DMS 273 treated with DMSO at 0.1 percent for 48 hours (cell line): ENCODE measurements at places on chromosomes 13 and 19.

GRCh38 chr19:10384580-10384979, 4.2 kb upstream of the TYK2 start:
- no peak for DNase-seq

- DNase-seq = no peak
These were observed 223.8 kb downstream of the TDRD3 start for GRCh38 chr13:60620611-60621395.

DNA sequence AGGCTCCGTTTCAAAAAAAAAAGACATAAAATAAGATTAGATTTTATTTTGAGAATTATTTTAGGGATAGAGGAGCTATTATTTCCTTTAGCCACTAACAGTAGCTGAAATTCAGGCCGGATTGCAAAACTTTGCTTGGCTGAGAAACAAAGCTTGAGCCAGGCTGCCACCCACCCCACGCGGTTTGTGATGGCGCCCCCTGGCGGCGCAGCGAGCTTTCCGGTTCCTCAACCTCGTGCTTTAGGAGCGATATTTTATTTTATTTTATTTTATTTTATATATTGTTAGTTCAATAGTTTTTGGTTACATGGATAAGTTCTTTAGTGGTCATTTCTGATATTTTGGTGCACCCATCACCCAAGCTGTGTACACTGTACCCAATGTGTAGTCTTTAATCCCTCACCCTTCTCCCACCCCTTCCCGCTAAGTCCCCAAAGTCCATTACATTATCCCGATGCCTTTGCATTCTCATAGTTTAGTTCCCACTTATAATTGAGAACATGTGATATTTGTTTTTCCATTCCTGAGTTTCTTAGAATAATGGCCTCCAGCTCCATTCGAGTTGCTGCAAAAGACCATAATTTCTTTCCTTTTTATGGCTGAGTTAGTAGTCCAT, 19.8 kb upstream of the CEACAM4 start:
- DNase-seq = no peak

DNA sequence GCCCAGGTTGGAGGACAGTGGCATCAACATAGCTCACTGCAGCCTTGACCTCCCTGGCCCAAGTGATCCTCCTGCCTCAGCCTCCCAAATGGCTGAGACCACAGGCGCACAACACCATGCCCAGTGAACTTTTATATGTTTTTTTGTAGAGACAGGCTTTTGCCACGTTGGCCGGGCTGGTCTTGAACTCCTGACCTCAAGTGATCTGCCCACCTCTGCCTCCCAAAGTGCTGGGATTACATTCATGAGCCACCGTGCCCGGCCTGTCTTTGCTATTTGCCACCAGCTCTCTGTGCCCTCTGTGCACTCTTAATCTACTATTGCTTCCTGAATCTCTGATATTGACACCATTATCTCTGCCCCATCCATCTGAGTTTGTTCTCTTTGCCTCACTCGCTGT, 34.3 kb upstream of the LRRC4B start:
- no peak for DNase-seq

DNA sequence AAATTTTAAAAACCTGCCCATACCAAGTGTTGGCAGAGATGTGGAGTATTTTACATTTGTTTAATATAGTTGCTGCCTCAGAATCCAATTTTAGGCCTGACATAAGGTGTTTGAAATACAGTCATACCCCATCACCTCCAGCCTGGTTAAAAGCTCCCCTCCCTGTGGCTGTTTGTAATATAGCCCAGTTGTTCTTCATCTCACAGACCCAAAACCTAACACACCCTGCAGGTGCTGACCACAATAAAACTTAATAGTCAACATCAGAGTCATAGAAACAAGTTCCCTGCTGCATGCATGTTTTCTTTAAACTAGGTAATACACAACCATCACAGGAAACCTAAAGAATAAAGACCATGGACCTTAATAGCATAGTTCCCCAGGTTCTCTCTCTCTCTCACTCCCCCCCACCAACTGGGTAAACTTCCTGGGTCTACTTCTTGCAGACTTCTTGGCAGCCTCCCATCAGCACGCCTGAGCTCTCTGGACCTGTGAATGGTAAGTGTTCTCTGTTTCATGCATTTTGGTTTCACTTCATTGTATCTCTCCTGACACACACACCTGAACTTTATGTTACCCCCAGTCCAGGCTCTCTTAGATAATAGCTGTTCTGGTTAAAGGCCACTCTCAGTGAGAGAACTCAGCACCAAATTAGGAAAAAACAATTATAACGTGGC, 1369.9 kb downstream of the EFNB2 start:
- no peak for DNase-seq

DNA sequence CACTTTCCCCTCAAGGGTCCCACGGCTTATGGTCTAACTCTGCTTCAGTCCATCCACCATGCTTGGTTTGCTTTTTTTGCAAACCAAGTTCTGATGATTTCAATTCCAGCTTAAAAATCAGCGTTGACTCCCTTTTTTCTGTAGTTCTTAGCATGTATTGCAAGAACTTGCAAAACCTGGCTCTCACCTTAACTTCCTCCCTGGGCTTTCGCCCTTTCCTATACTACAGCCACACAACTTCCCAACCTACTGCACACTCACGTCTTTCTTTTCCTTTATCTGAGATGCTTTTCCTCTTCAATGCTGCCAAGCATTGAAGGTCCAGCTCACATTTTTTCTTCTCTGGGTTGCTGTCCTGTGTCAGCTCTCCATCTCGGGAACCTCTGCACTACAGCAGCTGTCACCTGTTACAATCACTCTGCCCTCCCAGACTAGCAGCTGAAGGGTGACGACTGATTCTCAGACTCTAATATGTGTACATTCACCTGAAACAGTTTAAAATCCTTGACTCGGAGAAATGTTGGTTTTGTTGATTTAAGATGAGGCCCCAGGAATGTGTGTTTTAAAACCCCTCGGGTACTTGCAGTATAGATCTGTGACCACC, 143.7 kb downstream of the FREM2 start:
- no peak for DNase-seq

DNA sequence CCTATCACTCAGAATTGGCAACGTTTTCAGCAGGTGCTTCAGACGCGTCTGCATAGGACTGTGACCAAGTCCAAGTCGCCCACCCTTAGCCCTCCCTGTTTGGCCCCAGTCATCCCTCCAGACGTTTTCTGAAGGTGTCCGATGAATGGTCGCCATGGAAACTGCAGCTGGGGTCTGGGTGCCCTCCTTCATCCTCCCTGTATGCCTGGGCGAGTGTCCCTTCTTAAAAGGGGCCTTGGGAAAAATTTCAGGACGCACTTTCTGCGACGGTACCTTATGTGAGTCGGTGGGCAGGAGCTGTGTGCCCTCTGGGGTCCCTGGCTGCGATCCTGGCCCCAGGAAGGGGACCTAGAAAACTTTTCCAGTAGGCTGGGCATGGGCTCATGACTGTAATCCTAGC, 25.1 kb downstream of the MAN2B1 start:
- no peak for DNase-seq

GRCh38 chr13:32022311-32022710, 9.3 kb upstream of the FRY start:
- DNase-seq = no peak

GRCh38 chr19:927780-928401, 2.1 kb downstream of the ARID3A start:
- no peak for DNase-seq

DNA sequence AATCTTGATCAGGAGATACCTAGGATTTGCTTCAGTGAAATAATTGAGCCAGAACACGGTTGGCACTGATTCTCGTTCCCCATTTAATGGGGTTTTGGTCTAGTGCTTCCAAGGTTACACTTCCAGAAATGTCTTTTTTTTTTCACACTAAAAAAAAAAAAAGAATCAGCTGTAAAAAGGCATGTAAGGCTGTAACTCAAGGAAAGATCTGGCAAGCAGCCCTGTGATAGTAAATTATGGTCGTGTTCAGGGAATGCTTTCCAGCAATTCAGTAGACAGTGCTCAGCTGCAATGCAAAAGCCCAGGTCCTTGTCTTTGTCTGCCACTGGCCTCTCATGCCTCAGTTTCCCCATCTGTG, 27.2 kb upstream of the NDUFS7 start:
- no peak for DNase-seq

DNA sequence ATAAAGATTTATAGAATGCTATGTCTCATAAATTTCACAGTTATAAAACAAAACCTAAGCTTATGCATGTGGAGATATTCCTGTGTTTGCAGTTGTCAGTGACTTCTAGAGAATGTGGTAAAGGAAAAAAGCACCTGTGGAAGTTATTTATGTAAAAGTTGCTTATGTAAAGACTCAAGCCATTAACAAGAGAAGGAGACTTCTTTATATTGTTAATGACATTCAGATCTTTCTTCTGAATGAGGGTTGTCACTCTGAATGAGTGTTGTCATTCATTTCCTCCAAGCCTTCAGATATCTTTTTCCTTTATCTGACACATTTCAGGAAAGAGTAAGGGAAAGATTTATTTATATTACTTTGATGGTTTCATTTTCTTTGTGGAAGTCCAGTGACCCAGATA, 202.6 kb downstream of the TM9SF2 start:
- no peak for DNase-seq

DNA sequence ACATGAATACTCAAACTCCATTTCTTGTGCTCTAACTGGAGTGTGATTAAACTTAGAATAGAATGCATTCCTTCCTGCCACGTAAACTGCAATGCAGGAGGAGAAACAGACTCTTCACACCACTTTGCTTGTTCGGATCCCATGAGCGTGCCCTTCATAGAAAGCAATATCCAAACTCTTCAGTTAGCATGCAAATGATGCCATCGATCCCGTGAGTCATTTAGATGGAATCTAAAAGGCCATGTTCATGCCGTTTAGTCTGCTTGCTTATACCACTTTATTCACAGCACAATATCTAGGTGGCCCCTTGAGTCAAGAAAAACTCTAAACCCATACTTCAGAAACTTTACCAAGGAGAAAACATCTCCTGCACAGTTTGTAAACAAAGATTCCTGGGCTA, 225.8 kb downstream of the OXGR1 start:
- no peak for DNase-seq

DNA sequence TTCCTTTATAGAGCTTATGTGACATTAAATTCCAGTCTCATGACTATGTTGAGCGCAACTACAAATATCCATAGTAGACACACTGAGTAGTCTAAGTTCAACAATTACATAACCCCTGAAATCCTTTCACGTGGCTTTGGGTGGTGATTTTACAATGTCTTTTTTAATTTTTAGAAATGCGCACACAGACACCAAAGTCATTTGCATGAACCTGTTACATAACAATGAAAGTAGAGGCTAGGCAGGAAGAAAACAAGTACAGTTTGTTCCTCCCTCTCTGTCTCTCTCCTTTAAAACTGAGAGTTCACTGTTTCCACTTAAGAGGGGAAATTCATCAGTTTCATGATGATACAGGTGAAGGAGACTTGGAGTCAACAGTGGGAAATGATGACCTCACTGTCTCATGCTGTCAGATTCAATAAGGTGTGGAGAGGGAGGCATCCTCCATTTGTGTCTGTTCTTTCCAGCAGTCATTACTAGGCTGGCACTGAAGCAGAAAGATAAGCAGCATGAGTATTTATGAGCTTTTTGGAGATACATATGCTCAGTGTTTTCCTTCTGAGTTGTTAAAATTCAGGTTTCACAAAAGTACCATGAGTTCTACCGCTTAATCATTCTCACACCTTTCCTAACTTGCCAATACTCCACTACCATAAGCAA, 201.8 kb downstream of the LHFPL6 start:
- no peak for DNase-seq

GRCh38 chr19:7883105-7883504, 5.2 kb upstream of the LRRC8E start:
- no peak for DNase-seq

- peak; percentile 61 for DNase-seq
These were observed 13.6 kb downstream of the IER2 start for GRCh38 chr19:13163609-13164342.

DNA sequence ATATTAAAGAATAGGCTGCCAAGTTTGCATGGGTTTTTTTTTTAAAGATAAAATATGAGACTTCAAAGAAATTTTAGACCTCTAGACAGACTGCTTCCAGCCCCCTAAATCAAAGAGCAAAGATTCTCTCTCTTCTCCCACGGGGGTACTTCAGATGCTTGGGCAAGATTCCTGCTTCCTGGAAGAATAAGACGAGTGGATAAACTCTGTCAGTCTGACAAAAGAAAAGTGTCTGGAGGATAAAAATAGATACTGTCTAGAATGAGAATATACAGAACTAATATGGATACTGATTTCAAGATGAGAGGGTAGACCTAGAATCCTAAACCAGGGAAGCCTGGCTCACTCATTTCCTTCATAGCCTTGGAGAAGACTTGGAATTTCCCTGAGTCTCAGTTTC, 435.1 kb downstream of the FOXO1 start:
- no peak for DNase-seq

- DNase-seq = no peak
These were observed 637.0 kb upstream of the SLC10A2 start for GRCh38 chr13:103703246-103703645.

DNA sequence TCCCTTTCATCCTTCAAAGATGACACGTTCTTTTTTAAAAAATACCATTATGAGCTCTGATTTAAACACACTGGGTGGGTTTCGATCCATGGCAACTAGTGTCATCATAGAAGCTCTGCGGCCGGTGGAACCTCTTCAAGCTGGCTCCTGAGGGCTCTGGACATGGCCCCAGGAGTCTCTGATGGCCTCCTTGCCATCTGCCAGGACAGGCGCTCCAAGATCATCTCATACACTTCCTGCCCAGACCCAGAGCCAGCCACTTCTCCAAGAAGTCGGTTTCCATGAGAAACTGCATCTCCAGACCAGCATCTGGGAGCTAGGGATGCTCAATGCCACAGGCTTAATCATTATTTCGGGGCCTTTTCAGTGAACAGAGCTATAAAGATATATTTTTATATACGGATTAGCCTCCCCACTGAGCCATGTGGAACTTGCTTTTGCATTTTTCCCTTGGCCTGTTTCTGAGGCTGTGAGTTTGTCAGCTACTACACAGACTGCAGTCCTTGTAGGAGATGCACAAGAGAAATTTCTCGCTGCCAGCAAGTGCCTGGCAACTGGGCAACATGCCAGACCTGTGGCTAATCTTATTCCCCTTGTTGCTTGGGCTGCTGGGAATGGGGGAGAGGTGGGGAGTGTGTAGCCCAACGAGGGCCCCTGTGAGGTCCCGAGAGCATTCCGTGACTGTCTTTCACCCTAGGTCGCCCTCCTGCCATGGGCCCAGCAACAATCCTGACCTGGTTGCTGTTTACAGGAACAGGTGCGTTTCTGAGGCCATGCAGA, 15.9 kb downstream of the SUGP1 start:
- DNase-seq = no peak

GRCh38 chr13:57558051-57558467, 73.5 kb upstream of the PCDH17 start:
- no peak for DNase-seq

DNA sequence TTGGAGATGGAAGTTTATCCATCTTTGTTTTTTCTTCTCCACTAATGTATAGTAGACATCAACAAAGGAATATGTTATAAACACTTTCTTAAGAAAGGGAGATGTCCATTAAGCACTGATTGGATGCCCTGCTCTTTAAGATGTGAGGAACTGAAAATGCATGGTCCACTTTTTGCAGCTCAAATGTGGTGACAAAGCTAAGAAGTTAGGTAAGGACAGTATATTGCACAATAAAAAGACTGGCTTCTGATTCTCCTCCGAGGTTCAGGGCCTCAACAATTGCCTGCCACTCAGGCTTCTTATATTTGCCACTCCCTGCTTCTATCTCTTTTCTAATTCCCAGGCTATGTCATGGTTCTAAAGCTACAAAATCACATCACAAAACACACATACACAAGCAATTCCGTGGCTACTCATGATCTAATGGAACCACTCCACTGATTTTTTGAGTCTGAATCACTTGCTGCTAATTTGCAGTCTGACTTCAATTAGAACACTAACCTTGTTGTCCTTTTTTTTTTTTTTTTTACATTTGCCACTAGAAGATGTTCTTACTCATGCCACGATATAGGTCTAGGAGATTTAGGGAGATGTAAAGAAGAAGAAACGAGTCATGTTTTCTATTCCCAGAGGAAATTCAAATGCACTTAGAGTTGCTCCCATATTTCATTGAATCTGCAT, 29.6 kb upstream of the TNFSF11 start:
- no peak for DNase-seq
